Activated naive CD4-positive, alpha-beta T cell (primary cell): ENCODE measurements at places on chromosomes 6 and 20.

DNA sequence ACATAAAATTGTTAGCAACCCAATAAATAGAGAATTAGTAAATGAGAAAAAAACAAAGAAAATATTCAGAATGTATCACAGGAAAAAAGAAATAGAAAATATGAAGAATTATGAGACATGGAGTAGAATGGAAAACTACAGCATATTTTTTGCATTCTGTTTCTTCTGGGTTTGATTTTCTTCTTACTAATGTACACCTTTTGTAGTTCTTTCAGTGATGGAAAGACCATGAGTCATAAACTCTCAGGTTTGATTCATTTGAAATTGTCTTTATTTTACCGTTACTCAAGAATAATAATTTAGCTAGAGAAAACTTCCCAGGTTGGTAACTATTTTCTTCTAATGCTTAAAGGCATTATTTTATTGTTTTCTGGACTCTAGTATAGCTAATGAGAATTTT lies 90.3 kb upstream of the TMEM170B start:
- no peak for DNase-seq

GRCh38 chr20:7113577-7114466 lies 346.3 kb downstream of the BMP2 start:
- no peak for DNase-seq

- no peak for DNase-seq
These were observed 141.1 kb downstream of the SYNDIG1 start for GRCh38 chr20:24610341-24611115.

GRCh38 chr20:41499961-41500725 lies 118.0 kb downstream of the CHD6 start:
- DNase-seq, result no peak

- peak; percentile 32 for DNase-seq
These were observed 161.6 kb upstream of the TNFAIP3 start for GRCh38 chr6:137705160-137706082.
